NCI-H345 (cell line): ENCODE measurements at places on chromosomes 2 and 18.

DNA sequence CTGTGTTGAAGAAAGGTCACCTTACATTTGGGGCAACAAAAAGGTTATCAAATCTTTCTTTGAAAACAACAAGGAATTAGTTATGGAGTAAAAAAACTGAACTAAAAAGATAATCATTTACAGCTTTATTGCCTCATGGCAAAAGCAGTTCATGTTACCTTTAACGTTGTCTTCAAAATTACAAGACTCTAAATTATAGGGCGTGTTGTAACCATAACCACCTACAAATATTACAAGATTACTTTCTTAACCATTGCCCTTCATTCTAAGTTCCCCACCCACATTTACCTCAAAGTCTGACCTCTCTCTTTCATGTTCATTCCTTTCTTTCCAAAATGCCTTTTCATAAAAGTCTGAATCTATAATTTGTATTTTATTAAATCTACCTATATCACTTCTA lies 74.6 kb upstream of the LRATD1 start:
- no peak for DNase-seq

DNA sequence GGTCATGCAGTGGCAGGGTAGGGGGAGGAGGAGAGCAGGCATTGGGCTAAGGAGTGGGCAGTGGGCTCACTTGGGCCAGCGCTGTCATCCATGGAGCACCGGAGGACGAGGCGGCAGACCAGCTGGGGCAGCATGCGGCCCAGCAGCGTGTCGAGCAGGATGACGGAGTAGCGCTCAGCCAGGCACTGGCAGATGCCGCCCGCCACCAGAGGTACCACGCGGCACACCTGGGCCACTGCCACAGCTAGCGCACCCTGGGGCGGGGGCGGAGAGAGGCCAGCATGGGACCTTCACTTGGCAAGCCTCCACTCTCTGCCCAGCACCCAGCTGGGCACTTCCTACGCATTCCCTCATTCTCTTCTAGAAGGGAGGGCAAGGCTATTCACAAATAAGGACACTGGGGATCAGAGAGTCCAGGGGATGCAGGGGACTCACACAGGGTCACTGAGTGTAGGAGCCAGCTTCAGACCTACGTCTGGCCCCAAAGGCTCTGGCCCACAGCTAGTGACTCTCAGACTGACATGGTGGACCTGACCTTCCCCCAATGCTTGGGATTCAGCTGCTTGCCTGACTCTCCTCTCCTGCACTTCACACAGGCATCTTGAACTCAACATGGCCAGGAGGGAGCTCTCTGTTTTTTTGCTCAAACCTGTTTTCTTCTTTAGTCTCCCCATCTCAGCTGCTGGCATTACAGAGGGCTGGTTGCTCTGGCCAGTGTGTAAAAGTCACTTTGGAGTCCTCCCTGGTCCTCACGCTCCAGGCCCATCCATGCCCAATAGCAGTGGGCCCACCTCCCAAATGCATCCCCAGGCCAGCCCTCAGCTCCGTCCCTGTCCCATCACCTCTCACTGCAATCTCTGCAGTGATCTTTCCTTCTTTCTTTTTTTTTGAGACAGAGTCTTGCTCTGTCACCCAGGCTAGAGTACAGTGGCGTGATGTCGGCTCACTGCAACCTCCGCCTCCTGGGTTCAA lies 4.1 kb downstream of the SFTPB start:
- no peak for DNase-seq

GRCh38 chr2:167686691-167687090 lies 560.7 kb downstream of the STK39 start:
- no peak for DNase-seq

- DNase-seq, result peak; percentile 91
Measured at GRCh38 chr2:241102239-241102803, at the start of gene MTERF4. Gene MTERF4, minus strand, starts transcription at chr2:241102287. Its CDS starts 14 bp downstream, at chr2:241102273.

GRCh38 chr2:41853427-41854191 lies 194.2 kb upstream of the PKDCC start:
- peak; percentile 40 for DNase-seq

- DNase-seq, result peak; percentile 92
Measured at GRCh38 chr2:1226766-1227165, 186.5 kb upstream of the TPO start.

DNA sequence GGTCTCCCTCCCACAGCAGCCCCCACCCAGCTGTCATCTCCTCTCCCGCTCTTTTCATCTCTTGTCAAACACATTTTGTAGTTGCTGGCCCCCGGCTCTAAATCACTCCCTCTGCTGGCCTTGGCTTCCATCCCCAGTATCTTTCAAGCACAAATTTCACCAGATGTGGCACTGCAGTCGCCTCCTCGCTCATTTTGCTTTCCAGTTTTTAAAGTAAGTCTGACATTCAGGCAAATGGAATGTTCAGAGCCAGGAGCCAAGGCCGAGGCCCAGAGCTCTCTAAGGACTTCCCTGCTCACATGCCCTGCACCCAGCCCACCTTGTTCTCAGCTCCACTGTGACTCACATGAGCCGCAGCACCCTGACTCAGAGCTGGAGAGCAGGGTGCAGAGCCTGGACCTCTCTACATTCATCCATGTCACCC lies 158.4 kb downstream of the GALNT14 start:
- no peak for DNase-seq

DNA sequence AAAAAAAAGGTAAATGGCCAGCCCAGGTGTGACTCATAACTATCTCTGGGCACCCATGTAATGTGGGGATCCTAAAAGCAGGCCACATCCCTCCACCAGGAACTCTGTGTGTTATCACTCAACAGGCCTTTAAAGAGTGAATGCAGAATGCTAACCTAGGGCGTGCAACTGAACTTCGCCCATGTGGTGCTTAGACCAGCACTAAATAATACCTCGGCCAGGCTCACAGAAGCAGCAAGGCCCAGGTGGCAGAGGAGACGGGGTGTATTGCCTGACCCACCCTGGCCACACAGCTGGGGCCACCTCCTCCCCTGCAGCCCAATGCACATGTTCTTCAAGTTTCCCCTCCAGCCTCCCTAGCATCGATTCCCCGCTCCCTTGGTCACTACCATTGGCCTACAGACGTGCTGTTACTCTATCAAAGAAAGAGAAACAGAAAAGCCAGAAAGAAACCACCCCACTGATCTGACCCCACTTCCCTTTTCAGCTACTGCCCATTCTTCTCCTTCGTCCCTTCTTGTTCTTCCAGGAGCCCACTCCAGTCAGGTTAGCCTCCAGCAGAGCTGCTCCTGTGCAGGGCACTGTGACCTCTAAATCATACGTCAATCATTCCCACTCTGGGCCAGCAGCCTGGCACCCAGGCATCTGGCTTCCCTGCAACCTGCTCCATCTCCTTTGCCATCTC lies 22.0 kb downstream of the FAM178B start:
- DNase-seq, result no peak

GRCh38 chr2:86411396-86411795 lies 29.8 kb upstream of the KDM3A start:
- DNase-seq, result no peak

- DNase-seq, result no peak
Measured at GRCh38 chr2:11132036-11132671, 23.1 kb upstream of the SLC66A3 start.

GRCh38 chr2:66815886-66816285 lies 381.0 kb downstream of the MEIS1 start:
- no peak for DNase-seq

DNA sequence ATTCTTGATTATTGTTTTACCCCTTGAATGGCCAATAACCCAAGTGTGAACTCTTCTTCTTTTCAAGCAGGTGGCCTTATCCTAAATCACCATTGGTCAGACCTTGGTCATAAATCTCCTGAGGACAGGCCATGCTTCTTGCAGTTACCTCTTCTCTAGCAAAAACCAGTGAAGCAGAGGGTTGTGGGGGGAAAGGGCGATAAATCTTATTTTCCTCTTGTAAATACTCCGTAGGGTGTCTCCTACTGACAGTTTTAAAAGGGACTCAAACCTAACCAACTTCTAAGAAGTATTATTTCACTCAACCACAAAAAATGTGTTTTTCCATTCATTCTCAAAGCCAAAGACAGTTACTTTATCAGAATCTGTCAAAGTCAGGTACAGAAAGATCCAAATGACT lies 168.1 kb upstream of the RMP24 start:
- no peak for DNase-seq

DNA sequence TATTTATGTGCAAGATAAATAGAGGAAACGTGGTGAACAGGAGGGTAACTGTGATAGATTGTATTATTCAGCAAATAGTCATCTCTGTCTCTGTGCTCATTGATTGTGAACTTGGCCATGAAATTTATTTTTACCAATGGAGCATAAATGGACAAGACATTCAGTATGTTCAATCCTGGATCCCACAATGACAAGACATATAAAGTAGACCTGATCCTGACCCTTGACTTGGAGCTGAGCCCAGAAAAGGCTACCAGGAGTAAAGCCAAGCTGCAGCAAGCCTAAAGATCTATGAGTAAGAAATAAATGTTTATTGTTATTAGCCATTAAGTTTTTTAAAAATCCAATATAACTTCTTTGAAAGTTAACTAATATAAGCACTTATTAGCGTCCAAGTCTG lies 531.2 kb downstream of the PIK3C3 start:
- no peak for DNase-seq

GRCh38 chr2:137888845-137889244 lies 75.4 kb upstream of the HNMT start:
- peak; percentile 46 for DNase-seq

- no peak for DNase-seq
Measured at GRCh38 chr2:16059393-16060016, 119.2 kb downstream of the MYCN start.

DNA sequence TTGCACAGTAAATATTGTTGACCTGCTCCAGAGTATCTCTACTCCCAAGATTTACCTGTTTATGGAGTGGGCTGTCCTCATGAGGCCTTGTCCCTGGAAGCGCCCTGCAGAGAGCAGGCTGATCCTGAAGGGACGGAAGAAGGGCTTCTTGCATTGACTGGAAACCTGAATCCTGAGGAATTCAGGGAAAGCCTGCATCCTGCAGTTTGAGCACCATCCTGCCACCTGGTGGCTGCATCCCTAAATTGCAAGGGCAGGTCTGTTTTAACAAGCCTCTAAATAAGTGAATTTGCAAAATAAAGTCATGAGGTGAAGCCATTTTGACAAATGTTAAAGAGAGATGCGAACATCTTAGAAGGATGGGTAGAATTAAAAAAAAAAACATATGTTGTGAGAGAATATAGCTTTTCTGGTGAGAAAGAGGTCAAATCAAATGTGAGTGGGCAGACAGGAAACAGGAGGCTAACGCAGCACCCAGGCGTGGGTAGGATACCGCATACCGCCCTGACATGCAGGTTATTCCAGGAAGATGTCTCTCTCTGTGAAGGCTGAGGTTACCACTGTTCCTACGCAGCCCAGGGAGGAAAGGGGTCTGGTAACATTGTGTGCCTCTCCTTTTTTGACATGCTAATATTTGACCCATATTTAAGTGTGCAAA lies 754.9 kb downstream of the RNF144A start:
- DNase-seq, result peak; percentile 13

DNA sequence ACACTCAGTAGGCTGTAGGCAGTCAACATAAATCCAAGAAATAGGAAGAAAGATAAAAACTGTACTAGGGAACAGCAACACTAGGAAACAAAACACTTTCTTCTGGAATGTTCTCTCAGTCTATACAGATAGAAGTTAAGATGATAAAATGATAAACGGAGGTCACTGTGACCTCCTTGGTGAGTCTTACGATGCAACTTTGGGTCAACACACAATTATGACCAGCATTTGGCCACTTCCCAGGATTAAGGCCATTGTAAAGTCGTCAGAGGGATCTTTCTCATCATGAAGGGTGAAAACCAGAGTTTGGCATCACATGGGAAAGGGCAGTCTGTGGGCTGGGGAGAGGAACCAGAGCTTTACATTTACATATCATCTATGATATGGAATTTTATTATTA lies 33.4 kb downstream of the LAMA3 start:
- no peak for DNase-seq

DNA sequence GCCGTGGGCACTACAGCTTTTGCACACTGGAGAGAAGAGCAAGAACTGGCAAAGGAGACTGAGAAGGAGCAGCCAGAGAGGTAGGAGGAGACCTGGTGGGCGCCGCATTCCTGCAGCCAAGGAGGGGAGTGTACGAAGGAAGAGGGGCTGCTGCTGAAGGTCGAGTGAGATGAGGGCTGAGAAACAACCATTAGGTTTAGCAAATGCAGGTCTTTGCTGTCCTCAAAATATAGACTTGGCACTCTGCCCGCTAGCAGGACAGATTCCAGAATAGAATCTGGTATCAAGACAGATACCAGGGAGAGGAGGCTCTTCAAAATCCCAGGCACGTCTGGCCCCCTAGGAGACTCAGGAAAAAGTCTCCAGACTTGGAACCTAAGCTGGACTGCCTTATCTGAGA lies 83.0 kb downstream of the TGOLN2 start:
- DNase-seq, result no peak

DNA sequence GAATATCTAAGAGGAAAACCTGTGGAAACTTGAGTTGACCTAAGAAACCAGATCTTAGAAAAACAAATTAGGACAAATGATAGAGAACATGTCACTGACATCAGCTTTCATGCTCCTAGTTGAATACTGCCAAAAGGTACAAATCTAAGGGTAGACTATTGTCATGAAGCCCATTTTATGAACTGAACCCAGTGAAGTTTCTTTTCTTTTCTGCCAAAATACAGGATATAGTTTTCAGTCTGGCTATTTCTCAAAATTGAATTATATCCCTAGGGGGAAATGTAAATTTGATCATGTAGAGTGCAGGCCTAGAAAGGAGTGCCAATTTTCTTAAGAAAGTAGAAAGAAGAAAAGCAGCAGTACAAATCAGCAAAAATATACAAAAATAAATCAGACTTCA lies 46.6 kb downstream of the FSIP2 start:
- DNase-seq, result no peak

DNA sequence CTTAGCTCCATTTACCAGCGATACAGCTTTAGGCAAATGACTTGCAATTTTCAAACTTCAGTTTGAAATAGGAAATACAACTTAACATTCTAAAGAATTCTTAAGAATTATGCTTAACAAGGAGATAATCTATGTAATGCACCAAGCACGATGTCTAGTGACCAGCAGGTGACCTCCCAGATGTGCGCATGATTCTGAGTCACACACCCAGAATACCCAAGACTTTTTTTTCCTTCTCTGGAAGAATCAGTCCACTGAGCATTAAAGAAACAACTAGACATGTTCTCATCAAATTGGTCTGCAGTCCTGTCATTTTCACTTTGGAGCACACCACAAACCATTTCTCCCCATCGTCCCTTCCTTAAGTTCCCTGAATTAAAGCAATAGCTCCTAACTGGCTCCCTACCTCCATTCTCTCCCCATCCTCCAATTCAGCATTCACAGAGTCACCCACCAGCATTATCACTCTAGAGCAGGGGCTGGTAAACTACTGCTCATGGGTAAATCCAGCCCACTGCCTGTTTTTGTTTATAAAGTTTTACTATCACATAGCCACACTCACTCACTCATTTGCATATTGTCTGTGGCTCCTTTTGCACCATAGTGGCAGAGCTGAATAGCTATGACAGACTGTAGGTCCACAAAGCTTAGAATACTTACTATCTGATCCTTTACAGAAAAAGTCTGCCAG lies 13.2 kb downstream of the EVA1A start:
- DNase-seq, result no peak

DNA sequence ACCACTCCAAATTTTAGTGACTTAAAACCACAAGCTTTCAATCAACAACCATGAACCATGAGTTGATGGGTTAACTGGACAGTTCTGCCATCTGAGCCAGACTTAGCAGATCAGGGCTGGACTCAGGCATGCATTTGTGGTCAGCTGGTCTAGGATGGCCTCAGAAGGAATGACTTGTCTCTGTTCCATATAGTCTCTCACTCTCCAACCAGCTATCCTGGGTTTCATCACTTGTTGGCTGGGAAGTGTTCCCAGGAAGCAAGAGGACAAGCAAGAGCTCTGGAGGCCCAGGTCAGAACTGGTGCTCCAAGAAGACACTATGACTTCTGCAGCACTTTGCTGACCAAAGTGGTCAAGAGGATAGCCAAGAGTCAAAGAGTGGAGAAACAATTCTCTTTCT lies 17.5 kb upstream of the MAP3K20 start:
- DNase-seq, result no peak
